ENCODE measurements at places on chromosomes 1 and 21.

- DNase-seq, result no peak
Observed at GRCh38 chr1:54095546-54096226, 42.3 kb downstream of the TCEANC2 start.

- peak; percentile 35 for DNase-seq
Observed at GRCh38 chr1:87953732-87954344, 625.2 kb downstream of the LMO4 start.

- DNase-seq, result no peak
Observed at GRCh38 chr1:187883356-187883755, 1054.6 kb downstream of the PLA2G4A start.

DNA sequence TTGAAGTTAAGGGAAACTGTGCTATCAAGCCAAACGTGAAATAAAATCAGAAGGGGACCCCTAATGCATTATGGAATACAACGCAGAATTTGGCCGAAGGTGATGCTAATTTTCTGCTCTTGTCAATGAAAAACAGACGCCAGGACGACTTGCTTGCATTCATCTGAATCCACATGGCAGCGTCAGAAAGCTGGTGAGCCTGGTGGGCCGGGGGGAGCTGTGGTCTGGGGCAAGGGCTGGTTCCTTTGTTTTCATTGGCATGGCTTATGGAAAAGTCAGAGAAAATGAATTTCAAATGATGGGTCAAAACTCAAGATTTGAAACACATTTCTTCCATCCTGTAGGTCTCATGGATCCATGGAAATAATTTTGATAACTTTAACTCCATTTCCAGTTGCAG lies 86.4 kb upstream of the RUNX1 start:
- no peak for DNase-seq

DNA sequence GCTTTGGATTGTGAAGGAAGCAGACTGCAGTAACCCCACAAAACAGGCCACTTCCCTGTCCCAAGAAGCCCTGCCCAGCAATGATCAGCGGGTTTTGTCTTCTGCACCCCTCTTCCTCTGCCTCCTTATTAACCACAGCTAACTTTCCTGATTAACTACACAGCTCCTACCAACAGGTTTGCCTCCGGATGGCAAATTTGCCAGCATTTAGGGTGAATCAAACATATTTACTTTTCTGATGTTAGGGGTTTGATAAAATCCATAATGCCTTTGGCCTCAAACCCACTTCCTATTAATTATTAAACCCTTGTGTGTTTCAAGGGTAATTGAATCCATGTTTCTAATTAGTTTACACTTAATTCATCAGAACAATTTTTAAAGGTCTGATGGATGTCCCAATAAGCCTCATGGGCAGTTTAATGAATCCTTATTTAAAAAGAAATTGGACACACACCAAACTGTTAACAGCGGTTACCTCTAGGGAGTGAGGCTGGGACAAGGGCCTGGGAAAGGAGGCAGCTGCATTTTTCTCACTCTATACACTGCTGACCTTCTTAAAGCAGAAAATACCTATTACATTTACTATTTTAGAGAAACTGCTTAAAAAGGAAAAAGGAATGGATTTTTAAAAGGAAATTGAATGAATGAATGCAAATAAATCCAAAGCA lies 91.9 kb downstream of the CSMD2 start:
- DNase-seq, result no peak
